ENCODE measurements at places on chromosomes 2 and 18.

GRCh38 chr2:234816056-234816455, 135.8 kb upstream of the SH3BP4 start:
- no peak for DNase-seq

DNA sequence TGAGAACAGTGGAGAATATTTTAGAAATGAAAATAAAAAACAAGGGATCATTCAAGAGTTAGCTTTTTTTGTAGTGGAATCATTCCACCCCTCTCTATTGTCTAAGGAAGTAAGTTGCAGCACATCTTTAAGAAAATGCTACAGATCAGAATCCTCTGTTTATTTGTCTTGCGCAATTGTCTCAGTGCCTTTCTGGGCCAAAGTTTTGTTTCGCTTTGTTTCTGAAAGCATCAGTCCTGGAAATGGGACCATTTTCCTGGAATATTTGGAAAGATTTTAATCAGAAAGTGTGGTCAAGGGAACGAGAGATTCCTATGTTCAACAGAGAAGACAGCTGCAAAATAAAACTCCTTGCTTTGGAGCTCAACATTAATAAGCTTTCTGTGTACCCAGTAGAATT, 74.0 kb downstream of the NRXN1 start:
- DNase-seq: no peak

DNA sequence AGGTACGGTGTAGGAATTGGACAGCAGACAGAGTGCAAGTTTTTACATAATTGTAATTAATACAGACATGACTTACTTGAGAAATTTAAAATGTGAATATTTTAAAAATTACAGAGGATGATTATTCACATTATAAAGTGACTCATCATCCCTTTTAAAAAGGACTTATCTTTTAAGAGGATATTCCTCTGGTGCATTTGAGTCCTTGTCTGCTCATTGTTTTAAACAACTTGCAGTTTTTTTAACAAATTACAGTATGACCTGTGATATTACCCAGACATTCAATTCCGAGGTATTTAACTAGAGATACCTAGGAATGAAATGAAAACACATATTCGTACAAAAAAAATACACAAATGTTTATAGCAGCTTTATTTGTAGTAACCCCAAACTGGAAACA, 38.0 kb downstream of the SPTBN1 start:
- no peak for DNase-seq

- DNase-seq: no peak
These were observed 33.2 kb upstream of the AGAP1 start for GRCh38 chr2:235460548-235461047.

DNA sequence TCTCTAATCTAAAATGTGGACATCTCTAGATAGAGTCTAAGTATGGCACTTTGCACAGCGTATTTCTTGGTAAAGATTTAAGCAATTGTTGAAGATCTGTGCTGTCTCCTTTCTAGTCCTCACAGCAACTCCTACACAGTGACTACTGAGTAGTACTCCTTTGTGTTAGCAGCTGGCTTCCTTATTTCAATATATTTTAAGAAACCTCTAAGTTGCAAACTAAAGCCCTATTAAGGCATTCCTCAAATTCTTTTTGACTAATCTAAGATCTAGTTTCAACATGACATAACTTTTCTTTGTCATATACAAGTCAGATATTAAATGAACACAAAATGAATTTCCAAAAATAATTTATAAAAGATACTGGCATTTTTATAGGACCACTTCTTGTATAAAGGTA, 121.8 kb upstream of the DNAJC10 start:
- DNase-seq: no peak

DNA sequence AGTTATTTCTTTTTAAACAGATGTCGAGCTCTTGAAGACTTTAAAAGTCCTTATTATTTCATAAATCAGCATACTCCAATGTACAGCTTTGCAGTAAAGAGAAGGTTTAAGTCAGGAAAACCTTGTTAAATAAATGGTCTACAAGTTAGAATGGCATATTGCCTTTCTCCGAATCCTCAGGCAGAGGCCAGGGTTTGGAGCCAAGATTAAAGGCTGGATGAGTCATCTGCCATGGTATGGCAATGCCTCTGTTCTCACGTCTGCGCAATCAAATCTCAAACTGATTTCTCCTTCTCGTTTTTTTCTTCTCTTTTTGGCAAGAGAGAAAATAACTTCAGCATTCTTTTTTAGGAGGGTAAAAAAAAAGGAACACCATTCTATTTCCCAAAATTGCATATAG, 5.6 kb upstream of the KCNJ3 start:
- DNase-seq: no peak

DNA sequence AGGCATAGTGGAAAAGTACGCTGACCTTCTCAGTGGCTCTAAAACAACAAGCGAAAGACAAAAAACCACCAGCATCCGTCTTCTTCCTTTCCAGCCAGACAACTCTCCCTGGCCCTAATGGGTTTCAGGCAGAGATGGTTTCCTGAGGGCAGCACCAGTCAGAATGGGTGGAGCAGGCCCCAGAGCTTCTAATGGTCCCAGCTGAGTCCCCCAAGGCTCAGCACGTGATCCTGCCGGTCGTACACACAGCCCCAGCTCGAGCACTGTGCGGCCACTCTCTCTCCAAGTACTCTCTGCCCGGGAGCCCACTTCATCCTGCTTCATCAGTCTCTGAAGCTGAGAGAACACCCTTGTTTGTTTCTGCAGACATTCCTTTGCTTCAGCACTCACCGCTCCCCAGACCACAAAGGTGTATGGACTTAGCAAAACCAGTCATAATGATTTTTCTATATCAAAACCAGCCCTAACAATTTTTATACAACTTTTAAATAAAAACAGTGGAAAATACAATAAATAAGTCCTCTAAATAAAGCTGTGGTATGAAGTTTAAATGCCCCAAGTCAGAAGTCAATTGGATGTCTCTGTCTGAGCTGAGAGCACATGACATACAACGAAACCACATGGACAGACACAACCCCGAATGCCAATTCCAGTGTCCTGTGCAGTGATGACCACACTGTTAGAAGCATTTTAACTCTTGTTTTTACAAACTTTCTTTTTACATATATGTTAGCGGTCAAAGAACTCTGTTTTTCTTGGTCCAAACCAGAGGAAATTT, 63.9 kb downstream of the PARD6G start:
- DNase-seq: no peak

- no peak for DNase-seq
These were observed 20.7 kb downstream of the LIPG start for GRCh38 chr18:49582579-49582978.

- DNase-seq: no peak
These were observed 64.3 kb upstream of the EPAS1 start for GRCh38 chr2:46232860-46233259.

GRCh38 chr18:13318731-13319501, 100.4 kb downstream of the LDLRAD4 start:
- DNase-seq: no peak

DNA sequence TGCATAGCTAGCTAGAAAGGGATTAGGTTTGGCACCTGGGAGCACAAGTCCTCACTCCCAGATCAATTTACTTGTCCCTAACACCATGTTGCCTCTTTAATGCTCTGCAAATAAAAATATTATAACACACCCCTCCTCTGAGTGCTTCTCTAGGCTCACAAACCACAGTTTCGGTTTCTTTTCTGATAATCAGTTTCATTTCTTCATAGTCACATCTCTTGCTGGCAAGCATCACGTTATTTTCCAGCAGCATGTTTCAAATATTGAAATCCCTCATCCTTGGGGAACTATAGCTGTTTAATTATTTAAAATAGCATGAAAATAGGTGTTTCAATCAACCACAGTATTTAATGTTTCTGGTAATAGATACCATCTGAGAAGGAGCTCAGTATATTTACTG, 13.9 kb upstream of the SMCHD1 start:
- DNase-seq: no peak

- no peak for DNase-seq
These were observed 2.5 kb downstream of the MRPL35 start for GRCh38 chr2:86201671-86202335.

DNA sequence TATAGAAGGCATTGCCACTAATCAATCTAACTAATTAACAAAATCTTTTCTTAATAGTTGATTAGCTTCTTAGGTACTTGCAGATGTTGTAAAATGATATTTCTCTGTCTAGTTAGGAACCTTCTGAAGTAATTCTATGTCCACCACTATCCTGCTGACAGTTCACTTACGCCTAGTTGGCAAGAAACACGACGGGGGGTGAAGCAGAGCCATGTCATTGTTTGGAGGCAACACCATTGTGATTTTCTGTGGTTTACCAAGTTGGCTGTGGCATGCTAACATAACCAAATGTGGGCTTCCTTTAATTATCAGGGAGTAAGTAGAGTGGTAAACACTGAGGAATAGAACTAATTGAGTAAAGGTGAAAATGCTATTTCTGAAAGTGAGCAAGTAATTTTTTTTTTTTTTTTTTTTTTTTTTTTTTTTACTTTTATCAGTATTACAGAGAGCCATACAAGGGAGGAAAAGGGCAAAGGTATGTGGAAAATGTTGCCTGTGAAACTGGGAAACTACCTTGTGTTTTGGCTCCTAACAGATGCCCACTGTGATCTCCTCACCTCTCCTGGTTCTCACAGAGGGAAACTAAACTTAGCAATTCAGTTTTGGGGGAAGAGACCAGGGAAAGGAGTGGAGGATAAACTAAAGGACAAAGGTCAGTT, 126.8 kb downstream of the MEIS1 start:
- no peak for DNase-seq

DNA sequence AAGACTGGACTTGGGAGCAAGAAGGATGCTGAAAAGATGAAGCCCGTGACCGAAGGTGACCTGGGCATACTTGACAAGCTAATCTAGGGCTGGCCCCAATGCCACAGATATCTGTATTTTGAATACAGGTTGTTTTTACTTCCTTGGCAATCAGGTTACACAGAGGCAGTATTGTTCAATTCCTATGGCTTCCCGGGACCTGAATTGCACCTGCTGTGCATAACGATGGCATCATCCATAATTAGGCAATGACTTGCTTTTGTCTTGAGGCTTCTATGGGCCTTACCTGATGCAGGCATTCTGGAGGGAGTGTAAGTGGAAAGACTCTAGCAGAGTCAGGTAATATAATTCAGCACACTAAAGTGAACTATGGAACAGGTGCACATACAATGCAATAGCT, 60.6 kb upstream of the CUL3 start:
- DNase-seq: no peak

GRCh38 chr2:140893685-140894084, 1237.1 kb downstream of the LRP1B start:
- no peak for DNase-seq

DNA sequence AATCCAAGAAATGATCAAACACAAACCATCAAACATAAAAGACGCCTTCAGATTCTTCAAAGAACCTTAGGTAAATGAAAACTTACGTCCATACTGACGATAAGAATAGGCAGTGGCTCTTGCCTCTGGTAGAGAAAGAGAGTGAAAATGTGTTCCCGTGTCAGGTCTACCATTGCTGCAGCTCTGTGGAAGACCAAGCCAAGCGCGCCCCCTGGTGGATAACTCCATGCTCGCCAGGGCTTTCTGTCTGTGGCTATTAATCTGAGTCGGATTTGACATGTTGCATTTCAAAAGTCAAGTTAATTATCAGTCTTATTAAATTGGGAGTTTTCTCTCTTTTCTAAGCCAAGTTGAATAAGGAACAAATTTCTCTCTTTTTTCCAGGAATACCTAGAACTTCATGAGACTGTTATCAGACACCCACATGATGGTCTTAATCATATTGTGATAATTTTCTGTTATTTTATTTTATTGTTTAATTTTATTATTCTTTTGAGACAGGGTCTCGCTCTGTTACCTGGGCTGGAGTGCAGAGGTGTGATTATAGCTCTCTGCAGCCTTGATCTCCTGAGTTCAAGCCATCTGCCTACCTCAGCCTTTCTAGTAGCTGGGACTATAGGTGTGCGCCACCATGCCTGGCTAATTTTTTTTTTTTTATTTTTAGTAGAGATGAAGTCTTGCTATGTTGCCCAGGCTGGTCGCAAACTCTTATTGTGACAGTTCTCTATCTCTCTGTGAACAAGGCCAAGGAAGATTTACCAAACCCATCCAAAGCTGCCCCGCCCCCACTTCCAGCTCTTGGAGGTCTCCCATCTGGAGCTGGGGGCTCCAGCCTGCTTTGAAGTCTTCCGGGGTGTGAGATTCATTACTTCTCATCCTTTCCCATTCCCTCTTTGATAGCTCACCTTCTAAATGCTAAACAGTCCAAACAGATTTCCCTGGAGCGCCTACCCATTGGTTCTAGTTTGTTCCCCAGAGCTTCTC, 15.8 kb upstream of the ZAP70 start:
- peak; percentile 92 for DNase-seq

GRCh38 chr2:149782572-149782971, 195.0 kb upstream of the MMADHC start:
- DNase-seq: no peak

DNA sequence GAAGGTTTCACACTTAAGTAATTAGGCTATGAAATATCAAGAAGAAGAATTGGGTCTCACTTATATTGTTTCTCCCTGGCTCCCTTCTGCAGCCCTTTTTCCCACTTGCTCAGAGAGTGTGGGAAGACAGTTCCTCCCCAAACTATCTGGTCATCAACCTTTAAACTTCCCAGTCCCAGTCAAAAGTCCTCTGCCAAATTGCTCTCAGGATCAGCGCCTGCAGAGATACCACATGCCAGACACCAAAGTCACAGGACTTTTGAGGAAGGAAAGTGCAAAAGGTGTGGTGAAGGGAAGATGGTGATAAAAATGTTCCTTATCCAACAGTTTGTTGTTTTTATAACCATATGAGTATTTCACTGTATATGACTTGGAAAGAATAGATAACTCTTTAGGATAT, 51.3 kb downstream of the DLGAP1 start:
- DNase-seq: no peak

DNA sequence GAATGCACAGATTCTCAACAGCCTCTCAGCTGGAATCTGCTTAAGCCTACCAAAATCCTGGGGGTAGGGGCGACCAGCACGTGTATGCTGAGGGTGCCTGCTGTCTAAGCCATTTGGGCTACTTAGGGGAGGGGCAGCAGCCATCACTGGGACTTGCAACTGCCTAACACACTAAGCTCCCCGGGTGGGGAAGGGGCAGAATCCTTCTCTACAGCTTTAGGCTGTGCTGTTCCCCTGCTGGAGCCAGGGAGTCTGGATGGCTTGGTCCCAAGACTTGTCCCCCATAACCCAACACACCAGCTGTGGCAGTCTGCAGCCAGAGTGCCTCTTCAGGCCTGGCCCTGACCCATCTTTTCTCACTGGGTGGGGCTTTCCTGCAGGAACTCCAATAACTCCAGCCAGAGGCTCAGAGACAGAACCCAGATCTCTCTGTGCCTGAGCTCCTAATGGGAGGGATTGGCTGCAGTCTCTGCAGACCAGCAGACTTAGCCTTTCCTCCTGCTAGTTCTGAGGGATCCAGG, 305.4 kb upstream of the RND3 start:
- DNase-seq: no peak

DNA sequence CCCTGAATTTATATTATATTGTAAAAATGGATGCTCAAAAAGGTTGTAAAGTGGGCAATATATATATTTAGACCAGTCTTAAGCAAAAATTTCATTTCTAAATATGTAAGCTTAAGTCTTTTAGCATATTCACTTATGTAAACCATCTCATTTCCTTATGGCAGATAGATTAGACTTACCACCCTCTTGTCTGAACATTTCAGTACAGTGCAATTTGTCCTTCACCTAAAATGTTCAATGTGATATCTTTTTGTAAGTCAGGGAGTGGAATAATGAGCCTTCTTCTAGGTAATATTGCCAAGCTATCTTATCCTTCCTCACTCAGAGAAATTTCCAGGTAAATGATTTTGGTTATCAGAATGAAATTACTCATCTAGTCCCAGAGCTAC, 92.3 kb downstream of the KLF7 start:
- DNase-seq: no peak
